Kidney capillary endothelial cell (primary cell): ENCODE measurements at places on chromosomes 2 and 18.

GRCh38 chr18:22428672-22429071 is 11.0 kb upstream of the CTAGE1 start:
- no peak for DNase-seq

- no peak for DNase-seq
Observed at GRCh38 chr2:189762229-189762550, 402 bp downstream of the OSGEPL1 start.

DNA sequence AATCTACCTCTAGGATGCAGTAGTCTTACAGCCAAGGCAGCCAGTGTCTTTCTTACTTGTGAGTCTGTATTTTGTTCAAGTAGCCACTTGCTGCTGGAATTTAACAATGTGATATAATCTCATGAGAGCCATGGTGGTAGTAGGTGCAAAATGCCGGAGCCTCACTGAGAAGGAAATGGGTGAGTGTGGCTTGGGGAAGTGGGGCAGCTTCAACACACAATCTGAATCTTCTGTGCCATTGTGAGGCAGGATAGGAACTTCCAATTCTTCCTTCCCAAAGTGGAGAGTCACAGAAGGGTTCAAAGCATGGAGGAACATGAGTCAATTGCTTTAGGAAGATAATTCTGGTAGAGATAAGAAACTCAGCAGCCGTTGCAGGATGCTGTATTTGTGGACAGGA is 158.7 kb upstream of the APCDD1 start:
- no peak for DNase-seq

- DNase-seq: no peak
Observed at GRCh38 chr18:46768166-46768921, 11.5 kb upstream of the ST8SIA5 start.

DNA sequence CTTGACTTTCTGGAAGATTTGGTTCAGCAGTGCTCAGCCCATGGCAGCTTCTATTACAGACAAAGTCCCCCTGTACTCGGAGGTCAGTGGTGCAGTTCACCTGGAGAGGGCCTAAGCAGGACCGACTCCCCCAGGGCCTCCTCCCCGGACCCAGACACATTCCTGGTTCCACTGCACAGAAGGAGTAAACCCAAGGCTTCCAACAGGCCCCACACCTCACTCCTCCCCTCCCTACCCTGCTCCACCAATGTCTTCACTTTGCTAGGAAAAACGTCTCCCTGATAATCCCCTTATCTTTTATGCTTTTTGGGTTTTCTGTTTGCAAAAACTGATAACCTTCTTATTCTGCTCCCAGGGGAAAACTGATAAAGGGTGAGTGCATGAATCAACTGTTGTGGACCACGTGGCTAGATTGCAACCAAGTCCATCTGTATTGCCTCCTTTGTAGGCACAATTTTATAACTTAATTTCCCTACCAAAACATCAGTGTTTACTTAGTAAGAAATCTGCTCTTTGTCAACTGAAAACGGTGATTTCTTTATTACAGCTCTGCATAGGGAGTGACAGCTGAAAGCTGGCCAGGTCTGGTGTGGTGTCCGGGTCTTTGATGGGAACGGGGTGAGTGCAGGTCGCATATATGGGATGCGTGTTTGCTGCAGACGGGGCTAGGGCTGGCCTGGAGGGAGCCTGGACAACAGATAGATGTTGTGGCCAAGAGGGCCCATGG is 202.5 kb downstream of the GLI2 start:
- no peak for DNase-seq

DNA sequence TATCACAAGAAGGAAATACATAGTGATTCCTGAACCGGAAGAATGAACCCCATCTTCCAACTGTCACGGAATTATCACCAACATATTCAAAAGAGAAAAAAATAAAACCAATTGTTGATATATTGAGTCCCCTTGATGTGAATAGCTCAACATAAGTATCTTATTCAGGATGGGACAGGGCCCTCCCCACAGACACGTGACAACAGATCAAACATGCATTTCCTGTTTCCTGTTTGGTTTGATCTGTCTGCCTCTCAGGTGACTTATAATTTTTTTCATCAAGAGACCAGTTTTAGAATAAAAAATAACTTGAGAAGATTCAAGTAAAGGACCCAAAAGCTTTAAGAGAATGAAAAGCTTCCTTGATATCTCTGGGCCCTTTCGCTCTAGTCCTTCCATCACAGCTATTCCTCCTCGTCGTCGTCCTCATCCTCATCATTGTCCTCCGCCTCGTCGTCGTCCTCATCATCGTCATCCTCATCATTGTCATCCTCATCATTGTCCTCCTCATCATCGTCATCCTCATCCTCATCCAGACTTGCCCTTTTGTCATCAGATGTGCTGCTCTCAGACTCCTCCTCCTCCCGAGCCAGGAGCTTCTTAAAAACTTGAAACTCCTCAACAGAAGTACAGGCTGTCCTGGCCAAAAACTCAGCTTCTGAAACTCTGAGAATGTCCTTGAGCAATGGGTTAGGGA is 6.3 kb downstream of the MTERF4 start:
- DNase-seq: no peak

DNA sequence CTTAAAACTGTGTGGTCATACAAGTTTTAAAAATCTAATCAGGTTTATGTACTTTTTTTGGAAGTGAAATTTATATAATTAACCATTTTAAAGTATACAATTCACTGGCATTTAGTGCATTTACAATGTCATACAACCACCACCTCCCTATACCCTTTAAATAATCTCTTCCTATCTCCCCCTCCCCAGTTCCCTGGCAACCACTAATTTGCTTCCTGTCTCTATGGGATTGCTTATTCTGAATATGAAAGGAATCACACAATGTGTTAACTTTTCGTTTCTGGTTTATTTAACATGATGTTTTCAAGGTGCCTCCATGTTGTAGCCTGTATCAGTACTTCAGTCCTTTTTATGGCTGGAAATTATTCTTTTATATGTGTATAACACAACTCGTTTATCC is 19.4 kb downstream of the CHMP3 start:
- DNase-seq: no peak

- DNase-seq: no peak
Observed at GRCh38 chr2:10193851-10194820, 71.6 kb downstream of the RRM2 start.

DNA sequence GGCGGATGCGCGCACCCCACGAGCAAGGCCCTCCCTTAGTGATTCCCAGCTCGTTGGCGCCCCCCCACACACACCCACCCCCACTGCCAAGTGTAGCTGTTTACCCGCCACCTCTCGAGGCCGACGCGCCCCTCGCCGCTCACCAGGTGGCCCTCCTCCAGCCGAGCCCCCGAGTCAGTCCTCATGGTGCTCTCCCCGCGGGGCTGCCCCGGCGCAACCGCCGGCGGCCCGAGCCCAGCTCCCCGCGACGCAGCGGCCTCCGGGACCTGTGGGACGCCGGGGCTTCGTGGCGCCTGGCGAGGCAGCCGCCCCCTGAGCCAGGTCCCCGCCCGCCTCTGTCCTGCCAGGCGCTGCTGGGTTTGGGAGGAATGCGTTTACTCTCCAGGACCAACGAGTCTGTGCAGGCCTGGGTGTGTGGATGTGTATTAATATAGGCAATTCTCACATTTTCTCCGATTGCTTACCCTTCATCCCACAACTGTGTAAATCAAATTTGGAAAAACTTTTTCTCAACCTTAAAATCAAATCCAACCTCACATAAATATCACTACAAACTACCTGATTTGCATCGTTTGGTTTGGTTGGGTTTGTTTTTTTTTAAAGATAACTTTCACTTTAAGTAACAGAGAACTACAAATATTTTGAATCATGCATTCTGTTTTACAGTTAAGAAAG is at the start of gene TMEM237:
Gene TMEM237, minus strand, starts transcription at position 288 of the 675 bp plus-strand sequence. Its CDS starts 103 bp downstream, at position 185.
- DNase-seq: no peak

DNA sequence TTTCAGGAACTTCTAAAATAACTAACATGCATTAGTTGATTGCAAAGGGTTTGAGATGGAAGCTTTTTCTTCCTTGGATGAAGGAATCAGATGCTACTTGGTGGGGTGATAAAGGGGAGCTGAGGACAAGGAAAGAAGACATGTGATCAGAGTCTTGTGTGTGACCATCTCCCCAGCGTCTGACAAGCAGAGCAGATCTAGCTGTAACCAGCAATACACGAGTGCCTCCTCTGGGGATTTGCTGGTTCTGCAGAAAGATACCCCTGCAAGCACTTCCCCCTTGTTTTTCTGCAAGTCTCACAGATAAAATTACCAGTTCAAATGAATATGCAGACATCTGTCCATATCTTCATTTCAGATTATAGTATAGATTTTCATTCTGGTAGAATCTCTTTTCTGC is 2.7 kb downstream of the CDH7 start:
- DNase-seq: peak; percentile 43

DNA sequence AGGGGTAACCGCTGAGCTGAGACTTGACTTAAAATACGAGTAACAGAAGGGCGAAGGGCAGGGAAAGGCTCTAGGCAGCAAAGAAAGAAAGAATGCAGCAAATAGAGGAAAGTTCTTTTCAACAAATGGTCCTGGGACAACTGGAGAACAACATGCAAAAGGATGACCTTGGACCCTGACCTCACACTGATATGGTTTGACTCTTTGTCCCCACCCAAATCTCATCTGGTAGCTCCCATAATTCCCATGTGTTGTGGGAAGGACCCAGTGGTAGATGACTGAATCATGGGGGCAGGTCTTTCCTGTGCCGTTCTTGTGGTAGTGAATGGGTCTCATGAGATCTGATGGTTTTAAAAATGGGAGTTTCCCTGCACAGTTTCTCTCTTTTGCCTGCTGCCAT is 33.9 kb downstream of the ST3GAL5 start:
- DNase-seq: no peak
